Glutamatergic neuron (in vitro differentiated cells): ENCODE measurements at places on chromosomes 11 and 22. TPM values are rescaled to one million over a fixed set of nuclear protein-coding genes. Genes with fewer than 3 reads are reported as not detected.

TCN2 gene
- 4.1 TPM for total RNA-seq

GRCh38 chr11:61357894-61358239 lies 3.8 kb downstream of the CYB561A3 start:
- no peak overlapping the region for H3K27ac ChIP-seq
- no peaks in the 10 kb centered on the region for H3K27me3 ChIP-seq
- H3K4me1 ChIP-seq, result peaks cover 7% of the 10 kb centered on the region

GRCh38 chr11:15943418-15944197 lies 412.7 kb downstream of the SOX6 start:
- no peaks in the 10 kb centered on the region for H3K36me3 ChIP-seq
- H3K27ac ChIP-seq, result no peak overlapping the region
- H3K27me3 ChIP-seq, result no peaks in the 10 kb centered on the region

- no peak overlapping the region for H3K4me3 ChIP-seq
- H3K27ac ChIP-seq, result no peak overlapping the region
- H3K36me3 ChIP-seq, result no peaks in the 10 kb centered on the region
- DNase-seq, result no peak
- H3K27me3 ChIP-seq, result peaks cover 4% of the 10 kb centered on the region
Observed at GRCh38 chr22:35306350-35306967, 6.8 kb downstream of the TOM1 start.

GRCh38 chr11:69356703-69357457 lies 62.9 kb downstream of the MYEOV start:
- H3K4me1 ChIP-seq, result peaks cover 10% of the 10 kb centered on the region
- H3K27ac ChIP-seq, result peak overlapping the region; percentile 53
- H3K27me3 ChIP-seq, result peaks cover 9% of the 10 kb centered on the region

MOV10L1 gene
- 0.34 TPM for total RNA-seq

GRCh38 chr11:4048340-4048739 lies 46.3 kb upstream of the RRM1 start:
- H3K27ac ChIP-seq, result no peak overlapping the region
- H3K4me1 ChIP-seq, result no peaks in the 10 kb centered on the region
- H3K27me3 ChIP-seq, result no peaks in the 10 kb centered on the region
- no peak overlapping the region for H3K4me3 ChIP-seq
- H3K36me3 ChIP-seq, result no peaks in the 10 kb centered on the region
- DNase-seq, result no peak

GRCh38 chr11:4626207-4627099 lies 10.8 kb upstream of the OR51D1 start:
- no peak overlapping the region for H3K27ac ChIP-seq
- H3K4me3 ChIP-seq, result no peak overlapping the region
- H3K27me3 ChIP-seq, result peaks cover 3% of the 10 kb centered on the region
- H3K4me1 ChIP-seq, result peaks cover 5% of the 10 kb centered on the region
- H3K36me3 ChIP-seq, result no peaks in the 10 kb centered on the region

- H3K4me3 ChIP-seq, result no peak overlapping the region
- H3K27ac ChIP-seq, result no peak overlapping the region
- no peak for DNase-seq
- peaks cover 4% of the 10 kb centered on the region for H3K4me1 ChIP-seq
- H3K27me3 ChIP-seq, result peaks cover 21% of the 10 kb centered on the region
Observed at GRCh38 chr11:72237112-72237931, 6.7 kb downstream of the PHOX2A start.

DNA sequence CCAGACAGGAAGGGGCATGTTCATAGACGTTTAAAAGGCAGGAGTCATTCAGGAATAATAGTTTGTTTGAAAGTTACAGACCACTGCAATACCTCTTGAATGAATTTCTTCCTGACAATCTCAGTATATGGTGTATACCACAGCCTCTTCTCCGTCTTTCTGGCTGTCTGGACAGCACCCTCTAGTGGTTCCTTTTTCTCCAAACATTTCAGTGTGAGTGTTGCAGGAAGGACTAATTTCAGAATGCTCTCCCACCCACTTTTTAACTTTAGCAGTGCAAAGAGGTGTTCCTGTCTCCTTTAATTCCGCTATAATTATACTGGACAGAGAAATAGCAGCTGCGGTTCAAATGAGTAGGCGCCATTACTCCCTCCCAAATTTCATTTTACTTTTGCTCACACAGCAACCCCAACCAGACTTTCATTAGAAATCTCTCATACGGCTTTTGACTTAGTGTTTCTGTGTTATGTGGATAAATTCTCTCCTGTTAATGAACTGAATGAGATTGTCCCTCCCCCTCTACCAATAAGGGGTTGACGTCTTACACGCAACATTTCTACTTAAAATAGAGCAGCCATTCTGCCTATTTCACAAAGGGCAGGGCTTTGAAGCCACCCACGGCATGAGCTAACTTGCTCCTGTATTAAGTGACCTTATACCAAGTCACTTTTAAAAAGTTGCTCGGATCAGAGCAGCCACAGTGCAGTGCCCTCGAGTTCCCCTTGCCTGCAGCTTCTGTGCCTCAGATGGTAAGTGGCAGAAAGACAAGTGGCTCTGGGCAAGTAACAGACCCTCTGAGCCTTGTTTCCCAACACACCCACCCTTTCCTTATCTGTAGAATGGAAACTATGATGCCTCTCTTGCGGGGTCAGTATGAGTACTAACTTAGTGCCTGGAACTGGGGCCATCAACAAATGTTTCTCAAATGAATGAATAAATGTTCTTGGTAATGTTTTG lies 368.6 kb downstream of the OPCML start:
- no peak overlapping the region for H3K27ac ChIP-seq
- no peak for DNase-seq
- H3K4me3 ChIP-seq, result no peak overlapping the region
- H3K36me3 ChIP-seq, result no peaks in the 10 kb centered on the region

DNA sequence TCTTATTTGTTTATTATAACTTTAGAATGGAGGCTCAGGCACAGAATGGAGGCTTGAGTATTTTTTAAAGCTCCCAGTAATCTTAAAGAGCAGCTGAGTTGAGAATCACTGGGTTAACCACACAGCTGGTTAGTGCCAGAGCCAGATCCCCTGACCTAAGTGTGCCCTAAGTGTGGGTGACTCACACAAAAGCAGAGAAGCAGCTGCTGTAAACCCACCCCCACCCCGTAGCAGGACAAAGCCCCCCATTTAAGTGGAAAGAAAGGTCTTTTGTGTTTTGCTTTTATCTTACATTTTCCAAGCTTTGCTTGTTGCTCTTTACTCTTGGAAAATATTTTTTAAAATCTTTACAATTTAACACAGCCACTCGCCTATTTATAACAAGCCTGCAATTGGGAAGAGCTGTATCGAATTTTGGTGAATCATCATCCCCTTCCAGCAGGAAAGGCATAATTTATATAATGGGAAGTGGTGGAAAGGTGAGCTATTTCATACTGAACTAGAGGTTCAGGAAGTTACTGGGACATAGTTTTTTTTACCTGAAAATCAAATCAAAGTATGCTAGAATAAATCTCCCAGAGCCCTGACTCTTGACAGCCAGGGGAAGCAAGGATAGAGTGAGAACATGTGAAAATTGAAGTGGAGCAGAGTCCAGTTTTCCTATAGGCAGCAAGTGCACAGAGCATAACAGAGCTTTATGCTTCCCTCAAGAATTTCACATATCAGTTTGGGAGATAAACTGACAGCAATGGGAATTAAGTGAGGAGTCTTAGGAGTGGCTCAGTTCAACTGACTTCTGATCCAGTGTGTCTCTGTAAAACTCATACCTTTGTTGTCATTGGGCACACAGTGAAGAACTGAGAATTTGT lies 405.7 kb downstream of the AASDHPPT start:
- H3K27me3 ChIP-seq, result peaks cover 2% of the 10 kb centered on the region
- no peak overlapping the region for H3K4me3 ChIP-seq
- peaks cover 4% of the 10 kb centered on the region for H3K4me1 ChIP-seq
- no peak for DNase-seq
- no peaks in the 10 kb centered on the region for H3K36me3 ChIP-seq

DNA sequence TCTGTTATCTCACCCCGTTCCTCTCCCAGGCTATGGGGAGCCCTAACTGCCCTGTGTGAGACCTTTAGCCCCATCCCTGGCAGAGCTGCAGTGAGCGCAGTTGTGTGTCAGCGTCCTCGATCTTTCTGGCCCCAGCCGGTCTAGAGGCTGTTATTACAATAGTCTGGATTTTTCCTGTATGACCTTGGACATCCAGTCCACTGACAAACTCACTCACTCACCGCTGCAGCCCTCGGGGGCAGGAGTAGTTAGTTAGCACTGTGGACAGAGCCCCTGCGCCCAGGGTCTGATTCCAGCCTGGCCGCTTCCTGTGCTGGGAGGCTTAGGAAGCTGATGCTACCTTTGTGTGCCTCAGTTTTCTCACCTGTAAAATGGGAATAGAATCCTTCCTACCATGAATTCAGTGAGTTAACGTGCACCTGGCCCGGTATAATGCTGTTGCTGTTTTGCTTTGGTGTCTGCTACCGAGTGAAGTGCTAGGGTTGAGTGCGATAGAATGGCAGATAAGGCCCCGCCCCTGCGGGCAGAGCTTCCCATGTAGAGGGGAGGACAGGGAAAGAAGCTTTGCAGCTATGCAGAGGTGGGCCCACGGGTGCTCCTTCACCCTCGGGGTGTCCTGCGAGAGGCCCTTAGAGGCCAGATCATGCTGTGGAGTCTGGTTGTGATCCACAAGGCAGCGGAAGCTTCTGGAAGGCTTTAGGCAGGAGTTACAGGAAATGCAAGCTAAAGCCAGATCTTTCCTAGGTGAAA lies 3.0 kb downstream of the LRP5 start:
- H3K36me3 ChIP-seq, result no peaks in the 10 kb centered on the region
- H3K27ac ChIP-seq, result no peak overlapping the region
- peaks cover 8% of the 10 kb centered on the region for H3K4me1 ChIP-seq
- DNase-seq, result no peak
- H3K4me3 ChIP-seq, result no peak overlapping the region

- DNase-seq, result no peak
- H3K27me3 ChIP-seq, result no peaks in the 10 kb centered on the region
- no peak overlapping the region for H3K27ac ChIP-seq
Observed at GRCh38 chr11:96329419-96329818, 13.6 kb downstream of the MAML2 start.

XNDC1N gene
- total RNA-seq, result 7.6 TPM

SEC14L2 gene
- total RNA-seq, result 0.76 TPM

KRTAP5-2 gene
- not detected for total RNA-seq

DNA sequence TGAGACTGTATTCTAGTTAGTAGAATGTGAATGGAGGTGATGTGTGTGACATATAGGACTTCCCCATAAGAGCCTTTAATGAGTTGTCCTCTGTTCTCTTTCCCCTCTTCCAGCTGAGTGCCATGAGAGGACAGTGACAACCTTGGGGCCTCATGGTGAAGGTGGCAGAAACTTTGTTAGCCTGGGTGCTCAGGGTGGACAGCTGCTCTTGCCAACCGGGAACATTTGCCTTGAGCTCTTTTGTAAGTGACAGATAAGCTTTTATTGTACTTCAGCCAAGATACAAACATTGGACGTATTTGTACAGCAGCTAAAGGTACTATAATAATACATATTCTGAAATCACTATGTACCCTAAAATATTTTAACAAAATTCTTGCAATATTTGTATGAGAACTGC lies 33.0 kb upstream of the PLET1 start:
- no peak for DNase-seq
- H3K4me1 ChIP-seq, result peaks cover 11% of the 10 kb centered on the region
- peaks cover 7% of the 10 kb centered on the region for H3K27me3 ChIP-seq
- no peak overlapping the region for H3K27ac ChIP-seq
- H3K36me3 ChIP-seq, result peaks cover 5% of the 10 kb centered on the region

YAP1 gene
- 1.3 TPM for total RNA-seq

DDI1 gene
- total RNA-seq, result not detected

- no peak overlapping the region for H3K4me3 ChIP-seq
- peaks cover 27% of the 10 kb centered on the region for H3K4me1 ChIP-seq
- no peaks in the 10 kb centered on the region for H3K36me3 ChIP-seq
Observed at GRCh38 chr11:117094776-117095175, 3.5 kb downstream of the SIK3 start.

- no peak overlapping the region for H3K4me3 ChIP-seq
- DNase-seq, result no peak
- H3K27ac ChIP-seq, result peak overlapping the region; percentile 90
- peaks cover 7% of the 10 kb centered on the region for H3K27me3 ChIP-seq
Observed at GRCh38 chr22:39178206-39179111, 26.0 kb upstream of the CBX7 start.

DNA sequence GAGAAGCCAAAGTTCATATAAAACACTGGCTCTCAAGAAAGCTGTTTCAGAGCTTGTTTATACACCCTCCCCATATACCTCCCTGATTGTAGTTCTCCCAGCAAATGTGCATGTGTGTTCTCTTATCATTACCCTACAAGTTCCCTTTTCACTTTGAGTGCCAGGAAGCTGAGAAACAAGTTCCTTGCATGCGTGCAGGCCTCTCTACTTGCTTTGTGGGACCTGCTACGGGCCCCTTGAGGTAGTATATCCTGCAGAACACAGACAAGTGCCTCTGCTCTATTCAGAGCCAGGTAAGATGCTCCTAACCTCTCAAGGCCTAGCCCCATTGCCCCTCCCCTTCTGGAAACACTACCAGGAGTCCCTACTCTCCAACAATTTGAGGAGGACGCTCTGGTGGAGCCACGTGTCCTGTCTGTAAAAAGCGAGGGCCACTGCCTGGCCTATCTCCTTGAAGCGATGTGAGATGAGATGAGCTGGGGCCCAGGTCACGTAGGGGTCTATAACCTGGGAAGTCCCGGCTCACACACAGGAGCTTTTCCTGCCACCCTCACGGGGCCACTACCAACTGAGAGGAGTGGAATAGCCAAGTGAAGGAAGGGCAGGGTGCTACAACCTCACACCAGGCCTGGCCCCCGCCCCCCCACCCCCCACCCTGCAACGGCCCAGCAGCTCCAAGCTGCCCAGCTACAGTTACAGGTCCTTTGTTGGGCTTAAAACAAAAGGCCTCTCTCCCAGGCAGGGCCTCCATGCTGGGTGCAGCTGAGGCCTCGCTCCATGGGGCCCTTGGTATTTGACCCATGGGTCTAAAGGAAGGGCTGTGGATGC lies 2.6 kb upstream of the ATP5MGL start:
- peaks cover 11% of the 10 kb centered on the region for H3K4me1 ChIP-seq
- peak overlapping the region; percentile 52 for H3K27ac ChIP-seq
- H3K4me3 ChIP-seq, result no peak overlapping the region
- H3K27me3 ChIP-seq, result peaks cover 2% of the 10 kb centered on the region

- peaks cover 3% of the 10 kb centered on the region for H3K27me3 ChIP-seq
- no peaks in the 10 kb centered on the region for H3K36me3 ChIP-seq
- no peak for DNase-seq
- no peak overlapping the region for H3K27ac ChIP-seq
- H3K4me1 ChIP-seq, result no peaks in the 10 kb centered on the region
Observed at GRCh38 chr22:20650294-20651207, 123.4 kb upstream of the SERPIND1 start.

DNA sequence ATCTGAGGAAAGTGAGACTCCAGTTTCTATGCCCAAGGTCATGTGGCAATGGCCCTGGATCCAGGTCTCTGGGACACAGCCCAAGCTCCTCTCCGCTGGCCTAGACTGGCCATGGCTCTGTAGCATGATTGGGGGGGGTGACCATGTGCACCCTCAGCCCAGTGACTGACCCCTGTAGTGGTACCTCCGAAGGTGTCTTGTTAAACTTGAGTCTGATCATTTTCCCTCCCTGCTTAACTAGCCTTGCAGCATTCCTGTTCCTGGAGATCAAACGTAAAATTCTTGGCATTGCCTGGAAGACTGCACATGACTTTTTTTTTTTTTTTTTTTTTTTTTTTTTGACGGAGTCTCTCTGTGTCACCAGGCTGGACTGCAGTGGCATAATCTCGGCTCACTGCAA lies 1116.0 kb downstream of the TBC1D22A start:
- DNase-seq, result no peak
- H3K4me1 ChIP-seq, result no peaks in the 10 kb centered on the region
- H3K27me3 ChIP-seq, result peaks cover 2% of the 10 kb centered on the region
- H3K27ac ChIP-seq, result no peak overlapping the region
- H3K4me3 ChIP-seq, result no peak overlapping the region
- H3K36me3 ChIP-seq, result peaks cover 20% of the 10 kb centered on the region

PANX2 gene
- 1.8 TPM for total RNA-seq
